Memory B cell (primary cell): ENCODE measurements at places on chromosomes 7 and 10.

- no peak for DNase-seq
These were observed 7.8 kb upstream of the ADCY1 start for GRCh38 chr7:45566386-45566785.

DNA sequence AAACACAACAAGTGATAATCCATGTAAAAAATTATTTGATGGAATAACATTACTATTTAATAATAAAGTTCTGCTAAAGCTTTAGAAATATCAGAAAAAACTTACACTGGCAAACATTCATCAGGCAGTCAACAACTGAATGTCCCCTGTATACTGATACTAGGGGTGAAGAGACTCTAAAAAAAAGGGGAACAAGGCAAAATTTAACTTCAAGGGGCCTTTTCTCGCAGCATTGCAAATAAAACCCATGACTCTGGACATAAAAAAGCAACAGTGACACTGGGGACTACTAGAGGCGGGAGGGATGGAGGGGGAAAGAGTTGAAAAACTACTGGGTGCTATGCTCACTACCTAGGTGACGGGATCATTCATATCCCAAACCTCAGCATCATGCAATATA, 5.8 kb upstream of the IFRD1 start:
- no peak for DNase-seq

GRCh38 chr10:8048281-8049008, 6.0 kb upstream of the GATA3 start:
- DNase-seq = no peak

GRCh38 chr10:69465457-69466157, 14.3 kb downstream of the TSPAN15 start:
- DNase-seq = no peak

GRCh38 chr7:77759294-77759889, 38.8 kb downstream of the TMEM60 start:
- DNase-seq = peak; percentile 79

- no peak for DNase-seq
These were observed 75.8 kb downstream of the CUL1 start for GRCh38 chr7:148774471-148774870.

- no peak for DNase-seq
These were observed 589.0 kb downstream of the NXPH1 start for GRCh38 chr7:9022456-9022855.

GRCh38 chr7:117995850-117996650, 122.8 kb upstream of the CTTNBP2 start:
- DNase-seq = no peak

DNA sequence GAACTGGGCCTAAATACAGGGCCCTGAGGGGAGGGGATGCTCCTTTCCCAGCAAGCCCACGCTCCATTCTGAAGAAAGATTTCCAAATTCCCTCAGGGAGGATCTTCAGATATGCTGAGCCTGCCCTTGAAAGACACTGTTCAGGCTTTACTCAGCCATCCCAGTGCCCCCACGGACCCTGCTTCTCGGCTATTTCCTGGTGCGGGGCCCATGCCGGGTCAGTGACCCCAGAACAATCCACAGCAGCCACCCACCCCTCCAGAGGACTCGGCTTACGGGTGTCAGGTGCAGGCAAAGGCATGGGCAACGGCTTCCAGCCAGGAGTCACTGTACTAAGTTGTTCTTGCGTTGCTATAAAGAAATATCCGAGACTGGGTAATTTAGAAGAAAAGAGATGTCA, 137.1 kb downstream of the OAT start:
- DNase-seq = no peak

DNA sequence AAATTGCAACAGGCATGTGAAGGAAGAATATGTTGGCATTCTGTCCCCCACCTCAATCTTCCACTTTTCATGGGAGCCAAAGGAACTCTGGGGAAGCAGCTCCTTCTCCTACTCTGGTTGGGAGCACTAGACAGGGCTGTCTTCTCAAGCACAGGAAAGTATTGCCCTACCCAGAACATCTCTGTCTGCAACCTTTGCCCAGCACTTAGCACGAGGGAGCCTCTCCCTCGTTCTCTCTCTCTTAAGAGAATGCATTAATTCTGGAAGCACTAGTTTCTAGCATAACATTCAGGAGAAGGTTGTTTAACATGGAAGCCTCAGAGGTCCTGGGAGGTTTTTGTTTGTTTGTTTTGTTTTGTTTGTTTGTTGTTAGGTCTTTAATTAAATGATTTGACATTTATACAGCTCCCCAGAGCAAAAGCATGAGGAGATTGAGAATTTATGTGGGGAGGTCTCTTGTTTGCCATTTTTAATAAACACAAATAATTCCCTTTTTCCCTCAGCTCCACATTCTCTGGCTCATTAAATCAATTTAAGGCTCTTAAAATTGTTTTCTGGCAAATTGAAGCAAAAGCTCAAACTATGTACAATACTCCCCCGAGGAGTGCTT, 240.6 kb downstream of the TRIL start:
- DNase-seq = no peak

DNA sequence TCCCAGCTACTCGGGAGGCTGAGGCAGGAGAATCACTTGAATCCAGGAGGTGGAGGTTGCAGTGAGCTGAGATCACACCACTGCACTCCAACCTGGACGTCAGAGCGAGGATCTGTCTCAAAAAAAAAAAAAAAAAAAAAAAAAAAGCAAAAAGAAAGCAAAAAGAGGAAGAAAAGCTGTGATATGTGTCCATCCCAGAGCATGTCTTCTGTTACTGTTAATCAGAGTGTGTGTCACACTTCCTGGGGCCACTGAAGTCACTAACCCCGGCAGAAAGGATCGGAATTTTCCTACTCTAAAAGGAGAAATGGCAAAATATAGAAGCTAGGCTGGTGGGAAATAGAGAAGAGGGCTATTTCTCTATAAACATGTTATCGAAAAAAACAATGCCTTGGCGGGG, 11.9 kb downstream of the PIK3AP1 start:
- no peak for DNase-seq

DNA sequence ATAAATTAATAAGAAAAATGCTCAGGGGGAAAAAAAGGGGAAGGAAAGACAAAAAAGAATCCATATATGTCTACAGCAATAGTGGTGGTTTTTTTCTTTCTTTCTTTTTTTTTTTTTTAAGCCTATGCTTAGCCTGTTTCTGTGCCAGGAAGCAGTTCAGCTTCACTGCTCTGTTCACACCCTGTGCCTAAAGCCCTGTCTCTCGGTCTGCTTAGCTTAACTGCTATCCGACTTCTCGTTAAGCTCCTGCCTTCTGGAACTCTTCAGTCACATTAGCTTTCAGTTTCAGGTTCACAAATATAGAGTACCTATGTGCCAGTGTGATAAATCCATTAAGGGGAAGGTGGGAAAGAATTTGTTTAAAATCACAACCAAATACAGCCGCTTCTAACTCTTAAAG, 26.5 kb upstream of the NRG3 start:
- no peak for DNase-seq

DNA sequence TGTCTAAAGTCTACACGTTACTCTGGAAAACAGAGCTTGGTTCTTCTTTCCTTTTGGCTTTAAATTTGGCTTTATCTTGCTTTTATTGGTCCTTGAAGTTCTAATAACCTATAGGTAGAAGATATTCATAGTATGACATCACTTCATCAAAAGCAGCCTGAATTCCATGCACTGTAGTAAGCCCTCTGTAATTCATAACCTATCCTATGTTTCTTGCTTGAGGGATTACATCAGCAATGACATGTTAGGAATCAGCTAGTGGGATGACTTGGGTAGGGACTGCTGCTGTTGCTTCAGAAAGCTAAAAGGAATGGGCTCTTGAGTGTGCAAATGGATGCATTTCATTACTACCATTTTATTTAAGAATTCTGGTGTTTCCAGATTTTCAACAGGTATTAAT, 184.9 kb downstream of the PTEN start:
- DNase-seq = no peak

- peak; percentile 37 for DNase-seq
These were observed 70.4 kb downstream of the HERPUD2 start for GRCh38 chr7:35624299-35625186.

DNA sequence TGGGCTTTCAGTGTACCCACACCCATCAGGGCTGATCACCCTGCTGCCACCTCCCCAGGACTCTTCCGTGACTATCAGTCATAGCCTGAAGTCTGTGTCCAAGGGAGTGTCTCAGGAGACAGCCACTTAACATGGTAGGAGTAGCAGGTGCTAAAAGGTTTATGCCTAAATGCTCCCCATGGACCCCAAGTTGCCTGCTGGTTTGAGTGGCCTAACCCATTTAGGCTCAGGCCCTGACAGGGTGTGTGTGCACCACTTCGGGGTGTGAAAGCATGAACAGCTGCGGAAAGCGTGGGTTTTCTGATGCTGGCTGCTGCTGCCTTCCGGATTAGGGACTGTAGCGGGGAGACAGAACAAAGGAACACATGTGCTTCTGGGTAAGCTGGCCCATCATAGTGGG, 93.2 kb upstream of the SAMD8 start:
- no peak for DNase-seq

GRCh38 chr7:45601094-45601493, 26.9 kb downstream of the ADCY1 start:
- DNase-seq = no peak

GRCh38 chr10:73095481-73096021, 1.1 kb downstream of the P4HA1 start:
- peak; percentile 27 for DNase-seq

DNA sequence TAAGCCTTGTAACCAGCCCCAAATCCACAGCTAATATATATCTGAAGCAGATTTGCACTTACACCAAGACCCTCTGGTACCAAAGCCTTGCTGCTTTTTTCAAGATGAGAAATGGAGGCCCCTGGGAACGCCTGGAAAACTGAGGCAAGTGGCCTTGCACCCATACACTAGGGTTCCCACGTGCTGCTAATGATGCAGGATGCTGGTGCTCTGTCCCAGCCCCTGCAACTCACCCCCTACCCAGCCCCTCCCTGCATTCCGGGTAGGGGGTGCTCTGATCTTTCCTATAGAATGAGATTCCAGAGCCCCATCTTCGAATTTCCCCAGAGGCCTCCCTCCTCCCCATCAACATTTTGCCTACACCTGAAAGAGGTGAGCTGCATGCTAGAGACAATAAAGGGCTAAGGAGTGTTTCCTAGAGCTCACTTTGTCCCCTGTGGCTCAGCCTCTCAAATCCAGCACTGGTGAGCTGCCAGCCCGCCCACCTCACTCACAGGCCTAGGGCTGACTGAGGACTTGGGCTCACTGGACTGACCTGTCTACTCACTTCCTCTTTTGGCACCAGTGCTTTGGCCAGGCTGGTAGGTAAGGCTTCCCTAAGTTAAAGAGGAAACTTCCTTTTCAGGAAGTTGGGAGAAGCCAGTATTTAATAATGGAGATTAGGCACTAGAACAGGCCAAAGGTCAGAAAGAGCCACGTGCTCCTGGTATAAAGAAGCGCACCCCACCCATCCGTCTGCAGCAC, 9.8 kb downstream of the RBP4 start:
- no peak for DNase-seq

- no peak for DNase-seq
These were observed 528.1 kb upstream of the DPP6 start for GRCh38 chr7:153524070-153524601.

- DNase-seq = no peak
These were observed at the start of gene NYAP1 for GRCh38 chr7:100483722-100484672. NYAP1 (plus strand) TSS chr7:100483927; CDS start chr7:100485312, 1,385 bp downstream.

- DNase-seq = no peak
These were observed 19.1 kb downstream of the ADAM12 start for GRCh38 chr10:126369125-126369710.

- no peak for DNase-seq
These were observed 44.7 kb upstream of the PDZD8 start for GRCh38 chr10:117419921-117420320.

DNA sequence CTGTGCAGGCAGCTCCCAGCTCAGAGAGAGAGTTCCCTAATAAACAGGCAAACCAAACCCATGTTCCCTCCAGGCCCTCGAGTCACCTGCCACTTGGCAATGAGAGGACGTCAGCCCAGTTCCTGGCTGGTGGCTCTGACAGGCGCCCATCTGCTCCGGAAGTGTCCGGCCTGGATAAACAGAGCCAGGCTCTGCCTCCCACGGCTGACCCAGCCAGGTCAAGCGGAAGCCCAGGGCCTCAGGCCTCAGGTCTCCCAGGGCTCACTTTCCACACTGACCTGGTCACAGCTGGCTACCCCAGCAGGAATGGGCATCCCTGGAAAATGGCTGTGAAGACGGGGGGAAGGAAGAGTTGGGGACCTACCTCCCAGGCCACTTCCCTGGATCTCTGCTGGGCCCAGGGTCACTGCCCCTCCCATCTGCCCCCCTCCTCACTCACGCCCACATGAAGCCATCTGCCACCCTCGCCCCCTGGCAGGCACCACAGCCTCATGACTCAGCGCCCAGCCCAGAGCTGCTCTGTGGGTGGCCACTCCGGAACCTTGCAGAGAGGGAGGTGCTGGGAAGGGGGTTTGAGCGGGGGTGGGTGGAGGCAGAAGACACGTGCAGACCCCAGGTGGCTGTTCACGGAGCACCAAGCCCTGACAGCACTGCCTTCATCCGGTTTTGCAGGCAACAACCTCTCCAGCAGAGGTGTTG, 37.4 kb upstream of the DUSP5 start:
- DNase-seq = no peak

- no peak for DNase-seq
These were observed 166.3 kb upstream of the IMMP2L start for GRCh38 chr7:111728635-111728995.

GRCh38 chr7:35749556-35749955, 51.3 kb upstream of the SEPTIN7 start:
- DNase-seq = no peak

DNA sequence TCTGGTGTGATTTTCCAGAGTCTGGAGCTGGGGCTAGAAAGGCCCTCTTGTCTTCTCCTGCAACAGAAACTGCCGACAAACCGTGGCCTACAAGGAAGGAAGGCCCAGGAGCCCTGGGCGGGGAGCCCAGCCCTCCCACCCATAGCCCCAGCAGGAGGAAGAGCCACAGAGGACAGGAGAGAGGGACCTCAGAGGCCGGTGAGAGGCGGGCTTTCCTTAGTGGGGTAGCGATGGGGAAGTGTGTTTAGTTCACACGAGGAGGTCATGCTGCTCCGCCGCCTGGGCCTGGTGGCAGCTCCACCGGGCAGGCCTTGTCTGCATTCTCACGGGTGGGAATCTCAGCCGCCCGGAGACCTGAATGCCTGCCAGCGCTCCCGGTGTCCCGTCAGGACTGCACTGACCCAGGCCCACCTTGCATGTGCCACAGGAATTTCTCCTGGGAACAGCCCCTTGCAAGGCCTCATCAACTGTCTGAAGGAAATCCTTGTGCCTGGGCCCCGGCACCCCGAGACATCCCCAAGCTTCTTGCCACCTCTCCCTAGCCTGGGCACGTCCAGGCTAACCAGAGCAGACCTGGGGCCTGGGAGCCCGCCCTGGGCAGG, 50.9 kb downstream of the ZNF467 start:
- no peak for DNase-seq

DNA sequence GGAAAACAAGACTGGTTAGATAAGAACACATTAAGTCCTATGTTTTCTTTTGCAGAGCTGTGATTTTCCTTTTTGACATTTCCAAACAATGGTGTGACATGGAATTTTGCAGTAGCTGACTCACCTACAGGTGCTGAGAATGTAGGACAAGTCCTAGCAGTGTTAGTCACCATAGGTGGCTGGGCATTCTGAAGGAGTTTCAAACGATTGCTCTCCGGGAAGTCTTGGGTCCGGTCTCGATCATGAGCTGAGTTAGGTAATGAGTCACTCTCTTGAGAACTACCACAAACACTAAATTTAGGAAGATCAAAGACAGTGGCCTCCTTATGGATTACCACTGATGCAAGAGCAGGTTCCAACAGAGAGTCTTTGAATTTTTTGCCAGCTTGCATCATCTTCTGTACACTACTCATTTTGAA, 3.6 kb downstream of the FIGNL1 start:
- DNase-seq = no peak

GRCh38 chr10:89029181-89029580, 38.6 kb downstream of the FAS start:
- DNase-seq = no peak

GRCh38 chr10:127926455-127926854, 19.6 kb downstream of the PTPRE start:
- no peak for DNase-seq
